ENCODE measurements at places on chromosomes 16 and 17.

DNA sequence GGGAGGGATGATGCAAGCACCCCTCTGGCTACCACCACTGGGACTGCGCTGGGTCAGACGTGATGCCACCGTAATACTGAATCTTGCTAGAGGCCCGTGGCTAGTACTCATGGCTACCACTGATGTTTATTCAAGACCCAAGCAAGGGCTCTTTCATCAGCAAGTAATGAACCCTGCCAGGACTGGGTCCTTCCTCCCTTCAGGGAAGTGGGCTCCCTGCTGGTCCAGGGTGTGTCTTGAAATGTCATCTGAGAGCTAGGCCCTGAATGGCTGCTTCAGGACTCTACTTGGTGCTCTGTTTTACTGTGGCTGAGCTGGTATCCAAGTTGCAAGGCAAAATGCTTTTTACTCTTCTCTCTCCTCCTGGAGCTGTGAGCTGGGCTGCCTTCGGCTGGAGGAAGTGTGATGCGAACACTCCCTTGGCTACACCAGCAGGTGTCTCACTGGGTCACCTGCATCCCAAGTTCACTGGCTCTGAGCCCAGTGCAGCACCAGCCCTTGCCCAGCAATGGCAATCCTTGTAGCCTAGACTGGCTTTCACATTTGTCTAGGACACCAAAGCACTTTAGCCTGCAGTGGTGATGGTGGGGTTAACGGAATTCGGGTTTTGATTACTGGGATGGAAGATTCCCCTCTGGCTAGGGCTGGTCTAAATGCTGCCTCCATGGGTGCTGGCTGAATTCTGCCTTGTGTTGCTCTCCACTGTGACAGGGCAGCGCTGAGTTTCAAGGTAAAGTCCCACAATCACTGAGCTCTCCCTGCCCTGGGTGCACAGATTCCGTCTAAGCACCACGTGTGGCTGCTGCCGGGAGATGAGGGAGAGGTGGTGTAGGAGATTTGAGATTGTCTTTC, 98.6 kb downstream of the USP22 start:
- no peak for DNase-seq

DNA sequence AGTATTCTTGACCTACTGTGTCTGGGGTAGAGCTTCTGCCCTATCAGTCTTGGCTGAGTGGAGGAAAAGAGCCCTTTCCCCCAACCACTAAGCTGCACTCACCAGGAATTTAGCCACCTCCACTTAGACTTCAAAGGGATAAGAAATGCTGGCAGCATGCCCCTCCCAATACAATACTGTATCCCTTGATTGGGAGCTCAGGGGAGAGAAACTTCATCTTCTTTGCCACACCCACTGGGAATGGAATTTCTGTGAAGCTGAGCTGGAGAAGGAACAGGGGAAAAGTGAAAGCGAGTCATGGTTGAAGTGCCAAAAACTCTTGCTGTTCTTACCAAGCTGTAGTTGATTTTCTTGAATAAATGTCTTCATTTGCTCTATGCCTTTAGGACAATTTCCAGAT, 68.8 kb downstream of the CEP112 start:
- DNase-seq: no peak

- DNase-seq: no peak
Measured at GRCh38 chr17:15501282-15501681, 33.9 kb upstream of the CDRT4 start.

DNA sequence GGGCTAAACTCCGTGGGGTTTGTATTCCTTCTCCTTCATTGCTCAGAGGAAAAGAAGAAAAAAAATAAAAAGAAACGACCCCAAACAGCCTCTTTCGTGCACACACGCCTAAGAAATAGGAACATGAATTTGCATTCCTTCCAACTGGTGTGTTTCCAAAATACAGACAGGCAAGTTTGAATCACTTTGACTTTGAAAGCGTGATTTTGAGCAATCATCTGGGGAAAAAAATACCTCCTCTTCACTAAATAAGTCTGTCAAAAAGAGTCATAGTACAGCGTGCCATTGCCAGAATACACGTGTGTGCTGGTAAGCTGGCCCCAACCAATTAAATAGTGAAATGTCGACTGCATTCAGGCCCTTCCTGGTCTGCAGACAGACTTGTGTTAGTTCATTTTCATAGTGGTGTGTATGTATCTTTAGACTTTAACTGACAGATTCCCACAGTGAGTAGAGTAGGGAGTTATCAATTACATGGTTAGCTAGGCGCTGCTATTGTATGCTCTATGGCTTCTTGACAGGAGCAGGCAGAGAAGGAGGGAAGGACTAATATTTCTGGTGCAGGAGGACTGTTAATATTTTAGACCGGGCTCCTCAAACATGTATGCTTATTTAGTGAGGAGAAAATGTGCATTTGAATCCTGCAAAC, 618.3 kb downstream of the MAF start:
- DNase-seq: no peak

GRCh38 chr17:69547947-69548346, 133.4 kb downstream of the MAP2K6 start:
- DNase-seq: no peak

DNA sequence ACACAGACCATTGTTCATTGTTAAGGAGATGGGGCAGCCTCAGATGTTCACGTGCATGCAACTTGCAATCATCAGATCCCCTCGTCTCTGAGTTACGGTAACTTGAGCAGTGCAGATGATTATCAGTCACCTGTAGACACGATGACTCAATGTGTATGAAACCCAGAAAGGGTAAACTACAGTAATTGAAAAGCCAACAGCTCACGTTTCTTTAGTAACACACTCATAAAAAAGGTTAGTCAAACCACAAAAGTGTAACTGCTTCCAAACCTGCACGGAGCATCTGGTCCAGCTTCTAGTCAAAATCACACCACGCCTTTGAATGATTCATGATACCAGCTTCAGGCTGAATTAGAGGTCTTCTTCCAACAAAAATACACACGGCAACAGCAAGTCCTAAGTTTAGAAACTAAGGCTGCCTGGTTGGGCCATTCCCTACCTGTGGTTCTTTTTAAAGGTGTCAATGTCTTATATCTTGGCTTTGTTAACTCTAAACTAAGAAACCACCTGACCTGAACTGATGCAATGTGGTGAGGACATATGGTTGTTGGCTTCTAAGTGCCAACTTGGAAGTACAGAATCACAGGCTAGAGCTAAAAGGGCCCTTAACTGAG, 32.3 kb downstream of the GRB7 start:
- no peak for DNase-seq

GRCh38 chr16:8945626-8946296, 17.9 kb downstream of the USP7 start:
- DNase-seq: no peak

- no peak for DNase-seq
Measured at GRCh38 chr16:54126907-54127306, 159.7 kb downstream of the IRX3 start.

- no peak for DNase-seq
Measured at GRCh38 chr16:59783191-59783590, 1049.1 kb upstream of the GOT2 start.

DNA sequence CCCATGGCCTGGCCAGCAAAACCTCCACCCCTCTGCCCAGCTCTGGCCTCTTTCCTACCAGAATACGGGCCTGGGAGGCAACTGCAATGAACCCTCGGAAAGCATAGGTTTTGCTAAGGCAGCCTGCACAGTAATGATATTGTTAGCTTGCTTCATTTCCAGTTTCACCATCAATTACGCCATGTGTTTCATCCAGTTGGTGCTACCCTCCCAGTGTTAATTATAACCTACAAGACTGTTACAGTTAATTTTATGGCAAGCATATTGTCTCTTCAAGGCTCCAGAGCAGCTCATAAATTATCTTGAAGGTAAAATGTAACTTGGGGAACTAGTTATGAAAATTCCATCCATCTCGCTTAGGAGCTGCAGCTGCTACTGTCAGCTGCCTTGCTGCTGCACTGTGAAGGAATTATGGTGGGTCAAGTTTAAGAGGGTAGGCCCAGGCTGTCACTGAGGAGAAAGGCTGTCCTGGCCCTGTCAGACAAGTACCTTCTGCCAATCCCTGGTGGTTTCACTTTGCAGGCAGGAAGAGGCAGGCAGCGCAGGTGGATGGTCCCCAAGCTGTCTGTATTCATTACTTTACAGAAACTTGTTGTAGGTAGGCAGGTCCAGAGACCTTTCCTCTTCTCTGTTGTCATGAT, 242.9 kb downstream of the FTO start:
- no peak for DNase-seq

- DNase-seq: no peak
Measured at GRCh38 chr16:69726313-69727060, at the start of gene NQO1. Gene NQO1, minus strand, starts transcription at chr16:69726560. Its CDS starts 121 bp downstream, at chr16:69726439.

GRCh38 chr17:67139289-67139688, 94.9 kb downstream of the CACNG1 start:
- DNase-seq: no peak

DNA sequence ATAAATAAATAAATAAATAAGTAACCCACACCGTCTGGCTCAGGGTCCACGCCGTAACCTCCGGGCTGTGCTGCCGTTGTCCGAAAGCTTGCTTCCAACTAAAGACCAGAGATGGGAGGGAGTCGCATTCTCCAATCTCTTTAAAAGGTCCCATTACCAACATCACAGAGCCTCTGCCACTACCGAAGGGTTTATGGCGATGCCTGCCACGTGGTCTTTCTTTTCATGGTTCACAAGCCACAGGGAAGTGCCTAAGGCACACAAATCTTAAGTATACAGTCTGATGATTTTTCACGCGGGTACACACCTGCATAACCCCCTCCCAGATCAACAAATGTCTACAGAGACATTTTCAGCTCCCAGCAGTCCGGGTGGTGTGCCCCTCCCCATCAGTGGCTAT, 1.4 kb downstream of the COTL1 start:
- DNase-seq: no peak

- DNase-seq: no peak
Measured at GRCh38 chr17:39915559-39915958, 2.9 kb downstream of the GSDMB start.

- DNase-seq: no peak
Measured at GRCh38 chr17:65020284-65020683, 36.3 kb downstream of the GNA13 start.

DNA sequence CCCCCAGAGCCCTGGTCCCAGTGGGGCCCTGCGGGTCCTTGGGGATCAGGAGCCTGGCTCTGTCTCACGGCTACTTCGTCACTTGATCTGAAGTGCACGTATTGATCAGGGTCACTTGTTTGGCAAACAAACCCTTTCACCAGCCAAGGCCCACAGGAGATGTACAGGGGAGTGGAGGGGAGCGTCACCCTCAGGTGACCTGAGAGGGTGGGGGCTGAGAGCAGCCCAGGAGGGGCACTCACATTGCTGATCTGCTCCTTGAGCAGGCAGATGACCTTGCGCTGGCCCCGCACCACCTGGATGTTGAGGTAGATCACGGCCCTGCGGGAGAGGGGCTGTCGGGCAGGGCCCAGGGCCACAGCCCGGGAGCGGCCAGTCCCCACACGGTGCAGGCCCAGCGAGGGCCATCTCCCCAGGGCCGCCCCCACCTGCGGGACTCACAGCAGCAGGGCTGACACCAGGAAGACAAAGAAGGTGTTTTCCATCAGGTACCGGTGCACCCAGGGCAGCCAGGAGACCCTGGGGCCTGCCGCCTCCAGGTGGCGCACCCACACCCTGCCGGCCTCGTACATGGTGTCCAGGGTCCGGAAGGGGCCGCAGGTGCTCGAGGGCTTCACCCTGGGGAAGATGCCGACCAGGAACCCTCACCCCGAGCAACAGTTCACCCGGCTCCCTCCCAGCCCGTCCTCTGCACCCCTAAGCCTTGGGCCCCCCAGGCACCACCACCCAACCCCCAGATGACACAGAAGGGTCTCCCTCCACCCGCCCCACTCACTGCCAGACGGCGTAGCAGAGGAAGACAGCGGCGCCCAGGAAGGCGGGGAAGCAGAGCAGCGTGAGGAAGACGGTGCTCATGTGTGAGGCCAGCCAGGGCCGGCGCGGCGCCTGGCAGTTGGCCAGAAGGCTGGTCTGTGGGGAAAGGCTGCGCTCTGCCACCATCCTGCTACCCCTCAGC, 11.3 kb downstream of the TMC6 start:
- DNase-seq: no peak

DNA sequence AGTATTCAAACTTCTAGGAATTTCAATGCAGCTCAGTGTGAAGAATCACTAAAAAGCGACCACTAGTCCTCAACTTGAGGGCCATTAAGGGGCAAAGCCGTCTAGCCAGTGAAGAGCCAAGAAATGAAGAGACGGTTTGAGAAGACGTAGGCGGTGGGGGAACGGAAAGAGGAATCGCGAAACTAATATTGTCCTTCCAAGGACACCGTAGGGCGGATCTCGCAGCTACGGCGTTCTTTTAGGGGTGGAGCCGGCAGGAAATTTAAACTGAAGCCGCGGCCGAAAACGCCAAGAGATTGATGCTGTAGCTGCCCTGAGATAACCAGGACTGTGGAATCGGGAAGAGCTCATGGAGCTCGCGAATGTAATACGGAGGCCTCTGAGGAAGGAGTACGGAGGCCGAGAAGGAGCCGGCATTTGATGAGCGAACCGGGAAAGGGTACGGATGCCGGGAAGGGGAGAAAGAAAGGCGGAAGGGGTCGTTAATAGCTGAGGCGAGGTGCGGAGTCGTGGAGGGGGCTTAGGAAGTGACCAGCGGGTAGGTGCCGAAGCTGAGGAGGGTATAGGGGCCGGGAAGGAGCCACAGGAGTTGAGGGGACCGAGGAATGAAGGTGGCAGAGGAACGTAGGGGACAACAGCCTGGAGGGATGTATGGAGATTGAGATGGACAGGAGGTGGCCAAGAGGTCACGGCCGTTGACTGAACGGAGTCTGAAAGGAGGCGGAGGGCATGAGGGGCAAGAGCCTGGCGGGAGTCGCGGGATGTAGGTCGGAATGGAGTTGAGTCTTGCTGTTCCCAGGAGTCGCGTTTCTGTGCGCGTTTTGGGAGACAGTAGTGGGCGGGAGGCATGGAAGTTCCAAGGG, at the start of gene DBF4B:
DBF4B (plus strand) TSS at position 265 of the 863 bp plus-strand sequence; CDS start at position 421, 156 bp downstream.
- DNase-seq: no peak

DNA sequence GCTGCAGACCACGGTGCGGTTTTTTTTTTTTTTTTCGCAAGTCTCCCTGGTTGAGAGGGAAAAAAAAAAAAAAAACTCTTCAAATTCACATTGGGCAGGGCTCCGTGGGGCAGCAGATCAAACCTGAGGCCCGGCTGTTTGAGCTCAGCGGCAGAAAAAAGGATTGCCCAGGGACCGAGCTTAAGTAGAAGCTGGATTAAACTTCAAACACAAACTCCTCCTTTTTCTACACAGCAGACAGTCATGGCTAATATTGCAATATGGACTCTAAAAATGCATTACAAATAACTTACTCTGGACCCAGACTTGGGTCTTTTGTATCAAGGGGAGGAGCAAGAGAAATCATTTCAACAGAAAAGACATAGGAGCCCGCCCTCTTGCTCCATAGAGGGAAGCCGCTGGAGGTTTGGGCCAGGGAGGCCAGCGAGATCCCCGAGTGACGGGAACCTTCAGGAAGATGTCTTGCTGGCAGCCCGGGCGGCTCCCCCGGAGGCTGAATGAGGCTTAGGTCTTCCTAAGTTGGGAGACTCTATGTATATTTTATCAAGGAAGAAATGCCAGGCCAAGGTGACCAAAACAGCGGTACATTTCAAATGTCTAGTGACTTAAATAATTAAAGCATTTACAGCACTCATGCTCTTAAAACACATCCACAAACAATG, 167.7 kb downstream of the ZNF423 start:
- DNase-seq: no peak

GRCh38 chr16:85270374-85270773, 158.1 kb upstream of the CIBAR2 start:
- no peak for DNase-seq

- DNase-seq: no peak
Measured at GRCh38 chr16:86924537-86924936, 346.2 kb downstream of the FOXL1 start.

GRCh38 chr17:64242633-64243032, 20.4 kb downstream of the TEX2 start:
- DNase-seq: no peak

All from cortex of kidney (tissue), 1 donor.